ENCODE measurements at places on chromosomes 5 and 9.

DNA sequence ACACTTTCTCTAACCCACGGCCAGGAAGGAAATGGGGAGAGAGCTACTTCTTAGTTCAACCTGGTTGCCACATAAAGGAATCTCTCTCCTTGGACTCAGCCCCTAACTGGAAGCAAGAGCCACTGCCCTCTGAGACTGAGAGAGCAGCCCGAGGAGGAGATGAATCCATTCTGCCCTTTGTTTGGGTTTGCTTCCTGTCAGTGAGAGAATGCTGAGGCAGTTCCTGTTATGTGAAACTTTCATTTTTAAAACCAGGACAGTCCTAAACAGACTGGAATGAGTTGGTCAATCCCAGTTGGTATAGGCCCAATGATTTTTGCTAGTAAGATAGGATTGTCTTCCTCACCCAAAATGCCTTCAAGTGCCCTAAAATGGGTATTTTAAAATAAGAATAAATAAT lies 205.1 kb downstream of the NTRK2 start:
- DNase-seq = no peak

GRCh38 chr9:69633716-69634115 lies 38.5 kb downstream of the APBA1 start:
- DNase-seq = no peak

- no peak for DNase-seq
Observed at GRCh38 chr9:85872463-85872862, 68.5 kb upstream of the NAA35 start.

- no peak for DNase-seq
Observed at GRCh38 chr5:163261647-163262269, 175.6 kb upstream of the CCNG1 start.

DNA sequence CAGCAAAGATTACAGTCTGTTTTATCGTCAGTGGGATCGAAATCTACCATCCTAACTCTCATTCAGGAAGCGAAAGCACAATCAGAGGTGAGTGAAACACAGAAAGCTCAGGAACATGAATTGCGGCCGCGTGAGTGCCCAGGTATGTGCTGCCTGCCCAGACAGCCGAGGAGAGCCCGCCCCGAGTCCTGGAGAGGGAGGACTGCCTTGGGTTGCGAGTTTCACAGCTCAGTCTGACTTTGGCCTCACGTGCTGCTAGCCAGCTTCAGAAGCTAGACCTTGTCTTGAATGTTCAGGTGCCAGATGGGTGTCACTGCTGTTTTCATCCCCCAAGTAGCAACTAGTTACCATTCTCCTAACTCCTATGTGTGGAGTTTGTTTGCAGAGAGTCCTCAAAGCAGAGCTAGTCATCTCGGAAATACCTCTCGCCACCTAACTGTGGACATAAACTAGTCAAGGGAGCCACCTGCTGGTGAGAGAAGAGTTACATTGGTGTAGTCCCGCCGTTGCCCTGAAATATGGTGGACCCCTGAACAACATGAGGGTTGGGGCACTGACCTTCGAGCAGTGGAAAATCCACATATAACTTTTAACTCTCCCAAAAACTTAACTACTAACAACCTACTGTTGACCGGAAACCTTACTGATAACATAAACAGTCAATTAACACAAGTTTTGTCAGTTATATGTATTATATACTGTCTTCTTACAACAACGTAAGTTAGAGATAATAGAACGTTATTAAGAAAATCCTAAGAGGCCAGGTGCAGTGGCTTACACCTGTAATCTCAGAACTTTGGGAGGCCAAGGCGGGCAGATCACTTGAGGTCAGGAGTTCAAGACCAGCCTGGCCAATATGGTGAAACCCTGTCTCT lies 80.9 kb downstream of the GOLPH3 start:
- peak; percentile 89 for DNase-seq

GRCh38 chr9:20226345-20226744 lies 396.0 kb downstream of the MLLT3 start:
- no peak for DNase-seq

- no peak for DNase-seq
Observed at GRCh38 chr9:16147726-16148125, 594.9 kb downstream of the CCDC171 start.

- no peak for DNase-seq
Observed at GRCh38 chr5:173479711-173480110, 136.7 kb downstream of the BOD1 start.

DNA sequence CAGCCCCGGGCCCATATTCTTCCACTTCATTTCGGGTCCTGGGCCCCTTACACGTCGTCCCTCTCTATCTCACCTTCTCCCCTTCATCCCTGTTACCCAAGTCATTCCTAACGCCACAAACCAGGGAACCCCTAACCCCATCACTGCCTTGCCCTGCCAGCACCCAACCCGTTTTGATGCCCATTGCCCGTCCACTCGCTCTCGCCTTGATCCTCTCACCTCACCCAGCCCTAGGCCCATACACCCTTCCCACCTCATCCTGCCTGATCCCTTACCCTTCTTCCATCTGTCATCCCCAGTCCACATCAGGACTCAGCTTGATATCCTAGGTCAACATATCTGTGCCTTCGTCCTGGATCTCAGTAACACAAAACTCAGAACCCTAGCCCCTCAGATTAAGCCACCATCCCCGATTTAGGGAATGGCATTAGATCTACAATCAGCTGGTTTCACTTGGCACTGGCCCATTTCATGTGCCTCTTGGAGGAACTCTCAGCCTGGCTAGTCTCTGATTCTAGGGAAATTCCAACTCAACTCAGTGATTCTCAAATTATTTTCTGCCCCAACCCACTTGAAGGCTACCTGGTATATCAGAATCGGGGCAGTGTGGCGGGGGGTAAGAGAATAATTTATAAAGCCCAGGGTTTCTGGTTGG lies 489 bp downstream of the CHMP5 start:
- no peak for DNase-seq

GRCh38 chr5:132961887-132962286 lies 1.5 kb downstream of the AFF4 start:
- peak; percentile 25 for DNase-seq

DNA sequence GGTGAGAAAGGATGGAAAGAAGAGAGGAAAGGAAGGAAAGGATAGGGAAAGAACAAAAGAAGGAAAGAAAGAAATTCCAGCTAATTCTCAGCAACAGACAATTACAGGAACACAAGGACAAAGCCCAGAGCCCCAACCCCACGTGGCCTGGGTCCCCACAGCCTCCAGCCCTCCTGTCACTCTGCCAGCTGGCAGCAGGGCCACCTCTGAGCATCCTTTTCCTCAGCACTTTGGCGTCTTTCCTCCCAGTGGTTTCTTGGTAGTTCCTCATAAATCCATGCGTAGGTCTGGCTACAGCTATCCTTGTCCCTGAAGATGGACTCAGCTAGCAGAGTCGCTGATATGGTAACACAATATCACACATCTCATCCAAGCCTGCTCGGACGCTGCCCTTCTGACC lies 28.3 kb downstream of the ADAMTS2 start:
- DNase-seq = no peak

GRCh38 chr5:74639807-74640449 lies 600 bp downstream of the ENC1 start:
- DNase-seq = peak; percentile 41

- no peak for DNase-seq
Observed at GRCh38 chr9:132809677-132810271, 68.3 kb downstream of the AK8 start.

GRCh38 chr9:134556531-134557068 lies 85.0 kb upstream of the COL5A1 start:
- no peak for DNase-seq

- peak; percentile 54 for DNase-seq
Observed at GRCh38 chr9:34267660-34268059, 61.4 kb downstream of the KIF24 start.

DNA sequence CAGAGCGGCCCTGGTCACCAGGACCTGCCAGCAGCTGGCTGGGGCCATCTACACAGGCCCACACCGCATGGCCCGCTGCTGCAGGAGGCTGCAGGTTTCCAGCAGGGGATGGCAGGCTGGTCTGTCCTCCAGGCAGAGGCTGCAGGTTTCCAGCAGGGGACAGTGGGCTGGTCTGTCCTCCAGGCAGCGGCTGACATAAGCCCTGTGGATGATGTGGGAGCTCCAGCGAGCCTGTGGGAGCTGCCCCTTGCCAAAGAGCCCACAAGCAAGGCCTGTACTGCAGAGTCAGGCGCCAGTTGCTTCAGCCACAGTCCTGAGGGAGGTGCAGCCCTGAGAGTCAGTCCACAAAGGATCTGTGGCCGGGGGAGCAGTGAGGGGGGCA lies 18.5 kb downstream of the TPPP start:
- no peak for DNase-seq

DNA sequence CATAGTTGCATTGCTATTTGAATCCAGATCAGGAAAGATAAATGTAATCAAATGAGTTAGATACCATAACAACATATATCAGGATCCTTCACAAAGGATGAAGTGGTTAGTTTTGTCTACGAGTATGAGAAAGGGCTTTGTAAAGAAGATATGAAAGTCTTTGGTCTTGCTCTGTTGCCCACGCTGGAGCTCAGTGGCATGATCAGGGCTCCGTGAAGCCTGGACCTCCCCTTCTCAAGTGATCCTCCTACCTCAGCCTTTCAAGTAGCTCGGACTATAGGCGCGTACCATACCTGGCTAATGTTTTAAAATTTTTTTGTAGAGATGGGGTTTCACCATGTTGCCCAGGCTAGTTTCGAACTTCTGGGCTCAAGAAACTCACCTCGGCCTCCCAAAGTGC lies 1.8 kb downstream of the SMC5 start:
- no peak for DNase-seq

GRCh38 chr5:153584126-153584959 lies 93.9 kb downstream of the GRIA1 start:
- DNase-seq = no peak

- no peak for DNase-seq
Observed at GRCh38 chr5:116157902-116158301, 73.1 kb downstream of the COMMD10 start.

DNA sequence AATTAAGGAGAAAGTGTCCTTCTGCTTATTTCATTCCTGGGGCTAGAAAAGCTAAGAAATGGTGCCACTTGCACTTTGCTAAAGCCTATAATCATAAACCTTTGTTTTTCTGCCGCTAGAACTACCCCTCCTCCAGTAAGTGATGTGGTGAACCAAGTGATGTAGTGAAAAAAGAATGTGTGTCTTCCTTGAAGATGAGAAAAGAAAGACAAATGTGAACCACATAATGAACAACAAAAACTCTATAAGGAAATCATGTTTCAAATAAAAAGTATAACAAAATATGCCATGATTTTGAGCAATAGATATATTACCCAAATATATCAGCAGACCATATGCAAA lies 179.0 kb upstream of the SGCD start:
- DNase-seq = no peak

- DNase-seq = no peak
Observed at GRCh38 chr9:105496826-105497225, 49.0 kb downstream of the FSD1L start.

DNA sequence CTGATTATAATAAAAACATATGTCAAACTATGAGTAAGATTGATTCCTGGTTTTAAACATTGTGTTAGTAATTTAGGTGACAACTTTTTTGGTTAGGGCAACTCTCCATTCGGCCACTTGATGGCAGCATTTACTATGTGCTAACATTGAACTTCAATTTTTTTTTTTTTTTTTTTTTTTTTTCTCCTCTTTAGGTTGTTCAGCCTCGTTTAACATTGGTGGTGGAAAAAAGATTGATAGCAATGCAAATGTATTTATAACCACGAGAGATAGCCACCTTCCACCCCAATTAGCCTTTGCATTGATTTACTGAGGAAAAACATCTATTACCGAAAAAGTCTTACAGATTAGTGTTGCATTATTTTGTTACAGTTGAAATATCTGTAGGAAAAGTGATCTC lies 159.1 kb downstream of the CSNK1G3 start:
- DNase-seq = peak; percentile 76

DNA sequence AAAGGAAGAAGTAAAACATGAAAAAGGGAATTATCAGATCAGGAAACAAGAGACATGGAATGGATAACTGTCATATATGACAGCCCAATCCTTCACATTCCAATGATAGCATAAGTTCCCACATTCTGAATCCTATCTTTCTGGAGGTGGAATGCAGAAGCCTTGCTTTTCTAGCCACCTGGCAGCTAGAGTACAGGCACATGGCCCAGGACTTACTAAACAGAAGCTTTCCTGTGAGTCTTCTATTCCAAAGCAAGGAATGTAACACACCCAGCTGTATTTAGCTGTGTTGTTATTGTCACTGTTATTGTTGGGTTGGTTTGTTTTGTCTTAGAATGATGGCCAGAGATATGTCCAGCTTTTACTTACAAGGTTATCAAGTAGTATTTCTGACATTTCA lies 780.5 kb upstream of the ZNF608 start:
- no peak for DNase-seq

- no peak for DNase-seq
Observed at GRCh38 chr5:102955488-102955887, 164.4 kb downstream of the GIN1 start.

DNA sequence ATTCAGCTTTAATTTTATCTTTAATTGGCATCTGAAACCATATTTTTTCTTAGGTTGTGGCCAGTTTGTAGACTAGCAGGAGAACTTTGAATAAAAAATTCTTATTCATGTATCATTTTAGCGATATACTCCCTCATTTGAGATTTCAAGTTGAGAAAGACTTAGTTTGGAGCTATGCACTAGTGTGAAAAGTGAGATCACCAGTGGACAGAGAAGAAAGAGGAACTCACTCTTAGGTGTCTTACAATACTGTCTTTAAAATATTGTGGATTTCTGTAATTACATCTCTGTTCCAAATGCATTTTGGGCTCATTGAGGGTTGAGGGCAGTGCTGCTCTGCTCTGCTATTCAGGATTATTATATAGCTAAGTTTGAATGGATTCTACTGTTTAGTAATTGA lies 54.7 kb downstream of the NAA35 start:
- no peak for DNase-seq

GRCh38 chr9:138101444-138102234 lies 224.1 kb downstream of the CACNA1B start:
- no peak for DNase-seq

GRCh38 chr5:150285114-150285513 lies 4.5 kb downstream of the CAMK2A start:
- no peak for DNase-seq

- no peak for DNase-seq
Observed at GRCh38 chr5:104650313-104651055, 1087.9 kb upstream of the NUDT12 start.

- DNase-seq = no peak
Observed at GRCh38 chr9:135087489-135087792, at the start of gene OLFM1. Gene OLFM1, plus strand, starts transcription at chr9:135087668. Its CDS starts 322 bp downstream, at chr9:135087990.

DNA sequence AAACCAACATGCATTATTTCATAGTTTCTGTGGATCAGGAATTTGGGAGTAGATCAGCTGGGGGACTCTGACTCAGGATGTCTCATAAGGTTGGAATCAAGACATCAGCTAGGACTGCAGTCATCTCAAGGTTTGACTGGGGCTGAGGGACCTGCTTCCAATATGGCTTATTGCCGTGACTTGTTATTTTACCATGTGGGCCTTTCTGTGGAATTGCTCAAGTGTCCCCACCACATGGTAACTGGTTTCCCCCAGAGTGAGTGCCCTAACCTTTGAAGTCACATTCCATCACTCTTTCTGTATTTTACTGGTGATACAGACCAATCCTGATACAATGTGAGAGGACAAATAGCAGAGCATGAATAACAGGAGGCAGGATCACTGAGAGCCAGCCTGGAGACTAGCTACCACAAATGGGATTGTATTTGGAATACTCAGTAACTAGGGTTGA lies 70.2 kb upstream of the ELL2 start:
- DNase-seq = no peak

- DNase-seq = no peak
Observed at GRCh38 chr5:75037106-75037505, 15.3 kb downstream of the GCNT4 start.

- DNase-seq = peak; percentile 22
Observed at GRCh38 chr5:174317256-174317894, 271.9 kb downstream of the NSG2 start.

Data from NAMALWA (cell line).